ENCODE measurements at places on chromosomes 3 and 15. TPM values are rescaled to one million over a fixed set of nuclear protein-coding genes. Genes with fewer than 3 reads are reported as not detected.

Gene CIB1
- total RNA-seq = 29.6 TPM

DNA sequence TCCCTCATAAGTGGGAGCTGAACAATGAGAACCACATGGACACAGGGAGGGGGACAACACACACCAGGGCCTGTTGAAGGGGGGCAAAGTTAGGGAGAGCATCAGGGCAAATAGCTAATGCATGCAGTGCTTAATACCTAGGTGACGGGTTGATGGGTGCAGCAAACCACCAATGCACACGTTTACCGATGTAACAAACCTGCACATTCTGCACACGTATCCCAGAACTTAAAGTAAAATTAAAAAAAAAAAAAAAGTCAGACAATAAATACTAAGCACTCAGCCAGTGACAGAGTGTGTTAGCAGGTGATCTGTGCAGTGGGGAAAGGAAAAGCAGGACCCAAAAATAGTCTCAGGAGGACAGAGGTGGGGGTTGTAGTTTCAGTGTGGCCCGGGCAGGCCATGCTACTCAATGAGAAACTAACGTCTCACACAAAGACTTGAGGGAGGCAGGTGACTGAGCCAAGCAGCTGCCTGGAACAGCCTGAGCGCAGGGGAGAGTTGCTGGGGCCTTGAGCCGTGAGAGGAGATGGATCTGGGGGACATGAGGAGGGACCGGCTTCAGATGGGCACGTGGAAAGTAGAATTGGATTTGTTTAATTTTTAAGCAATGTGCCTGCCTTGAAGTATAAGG, 18.4 kb downstream of the ANKDD1A start:
- DNase-seq = no peak

Gene SPINT1
- 144 TPM for total RNA-seq

Gene ABI3BP
- 0.39 TPM for total RNA-seq

Gene PSTPIP1
- total RNA-seq = 1.3 TPM

- no peak for DNase-seq
Observed at GRCh38 chr3:123081718-123082369, 15.0 kb downstream of the PDIA5 start.

DNA sequence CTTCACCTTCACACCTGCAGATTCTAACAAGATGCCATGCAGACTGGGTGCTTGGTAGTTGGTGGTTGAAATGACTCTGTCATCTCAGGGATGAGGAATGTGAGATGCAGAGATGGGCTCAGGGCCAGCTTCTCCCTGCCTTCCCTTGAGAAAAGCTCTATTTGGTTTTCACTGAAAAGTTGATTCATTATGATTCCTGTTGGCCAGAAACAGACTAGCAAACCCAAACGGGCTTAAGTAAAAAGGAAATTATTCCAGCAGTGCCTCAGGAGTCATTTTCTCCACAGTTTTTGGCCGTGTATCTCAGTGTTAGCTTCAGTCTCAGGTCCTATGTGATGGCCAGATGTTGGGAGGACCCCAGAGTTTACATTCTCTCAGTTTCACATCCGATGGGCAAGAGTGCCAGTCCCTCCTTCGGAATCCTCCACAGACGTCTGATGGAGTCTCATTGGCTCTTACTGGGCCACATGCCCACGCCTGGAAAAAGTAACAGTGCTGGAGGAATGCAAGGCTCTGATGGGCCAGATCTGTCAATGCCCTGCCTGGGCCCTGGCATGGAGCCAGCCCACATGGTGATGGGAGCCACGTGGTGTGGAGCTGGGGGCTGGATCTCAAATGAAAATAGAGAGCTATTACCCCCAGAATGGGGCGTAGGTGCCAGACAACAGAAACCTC, 22.3 kb upstream of the SACM1L start:
- DNase-seq = no peak

DNA sequence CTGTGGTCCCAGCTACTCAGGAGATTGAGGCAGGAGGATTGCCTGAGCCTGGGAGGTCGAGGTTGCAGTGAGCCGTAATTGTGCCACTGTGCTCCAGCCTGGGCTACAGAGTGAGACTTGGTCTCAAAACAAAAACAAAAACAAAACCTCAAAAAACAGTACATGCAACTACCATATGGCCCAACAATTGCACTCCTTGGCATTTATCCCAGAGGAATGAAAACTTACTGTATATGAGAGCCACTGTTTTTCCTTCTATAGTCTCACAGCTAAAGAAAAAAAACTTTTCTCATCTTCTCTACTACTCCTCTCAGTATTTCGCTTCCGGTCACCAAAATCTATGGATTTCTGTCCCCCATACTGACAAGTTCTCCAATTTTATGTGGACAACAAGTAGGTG, 84.3 kb downstream of the FLNB start:
- DNase-seq = no peak

DNA sequence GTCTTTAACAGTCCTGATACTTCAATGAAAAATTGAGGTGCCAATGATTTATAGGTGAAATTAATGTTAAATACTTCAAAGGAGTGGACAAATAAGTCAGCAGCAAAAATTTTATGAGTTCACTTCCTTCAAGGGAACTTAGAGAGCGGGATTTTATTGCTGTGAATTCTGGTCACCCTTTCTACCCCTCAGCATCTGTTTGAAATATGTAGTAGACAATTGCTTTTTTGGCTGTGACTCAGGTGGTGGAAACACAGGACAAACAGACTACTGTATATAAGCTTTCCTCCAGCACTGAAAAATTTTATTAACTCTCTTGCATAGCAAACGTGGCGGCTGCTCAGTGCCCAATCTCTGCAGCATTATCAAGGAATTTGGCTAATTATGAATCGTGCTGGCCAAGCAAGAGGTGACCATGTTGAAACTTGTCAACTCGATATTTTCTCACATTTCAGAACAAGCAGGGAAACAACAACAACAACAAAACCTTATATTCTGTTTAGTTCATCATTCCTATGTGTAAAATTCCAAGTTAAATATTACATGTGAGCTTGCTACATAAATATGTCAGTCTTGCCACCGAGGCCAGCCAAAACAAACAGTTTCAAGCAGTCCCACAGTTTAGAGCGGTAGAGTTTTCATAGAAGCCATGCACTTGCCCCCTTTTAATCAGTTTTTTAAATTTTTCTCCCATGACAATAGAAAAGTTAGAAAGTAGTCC, 420.2 kb downstream of the FOXP1 start:
- no peak for DNase-seq

- DNase-seq = no peak
Observed at GRCh38 chr3:45884368-45885201, 1.8 kb upstream of the CCR9 start.

Gene TEX55
- total RNA-seq = not detected

Gene STIMATE
- 28.4 TPM for total RNA-seq

Gene ZMYND10
- total RNA-seq = 0.74 TPM

Gene KCNMB2
- total RNA-seq = not detected

Gene PLA2G4E
- not detected for total RNA-seq

DNA sequence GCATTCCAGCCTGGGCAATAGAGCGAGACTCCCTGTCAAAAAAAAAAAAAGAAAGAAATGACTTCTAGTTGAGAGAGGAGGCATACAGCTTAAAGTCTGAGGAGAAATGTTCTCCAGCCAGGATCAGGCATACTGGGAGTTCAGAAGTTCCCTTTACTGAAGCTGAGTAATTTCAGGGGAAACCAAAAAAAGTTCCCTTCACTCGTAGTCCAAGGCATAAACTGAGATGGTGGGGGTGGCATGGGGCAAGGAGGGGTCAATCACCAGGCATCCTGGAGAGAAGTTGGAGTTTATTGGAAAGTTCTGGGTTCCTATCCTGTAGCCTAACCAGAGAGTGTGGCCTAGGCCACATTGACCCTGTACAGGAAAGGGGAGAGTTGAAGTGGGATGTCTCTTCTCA, 5.9 kb downstream of the GPX1 start:
- DNase-seq = no peak

Gene BNC1
- not detected for total RNA-seq

Gene SLC28A1
- total RNA-seq = 0.16 TPM

GRCh38 chr3:195856410-195857084, 44.8 kb upstream of the MUC4 start:
- no peak for DNase-seq

Gene SLC30A4
- not detected for total RNA-seq

DNA sequence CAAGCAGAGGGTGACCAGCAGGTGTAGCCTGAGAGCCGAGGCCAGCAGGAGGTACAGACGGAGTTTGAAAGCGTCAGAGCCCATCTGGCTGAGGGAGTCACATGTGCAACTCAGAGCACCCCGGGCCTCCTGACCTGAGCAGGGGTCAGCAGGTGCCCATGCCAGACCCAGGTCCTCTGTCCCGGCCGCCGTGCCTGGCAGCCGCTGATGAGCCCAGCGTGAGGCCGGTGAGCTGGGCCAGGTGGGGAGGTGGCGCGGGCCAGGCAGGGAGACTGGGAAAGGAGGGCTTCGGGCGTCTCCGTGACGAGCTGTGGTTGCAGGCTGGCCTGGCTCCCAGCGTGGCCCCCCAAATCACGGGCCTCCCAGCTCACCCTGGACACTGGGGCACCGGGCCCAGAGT, 130.9 kb downstream of the CHSY1 start:
- DNase-seq = no peak

GRCh38 chr15:51251556-51251955, 86.8 kb downstream of the CYP19A1 start:
- no peak for DNase-seq

DNA sequence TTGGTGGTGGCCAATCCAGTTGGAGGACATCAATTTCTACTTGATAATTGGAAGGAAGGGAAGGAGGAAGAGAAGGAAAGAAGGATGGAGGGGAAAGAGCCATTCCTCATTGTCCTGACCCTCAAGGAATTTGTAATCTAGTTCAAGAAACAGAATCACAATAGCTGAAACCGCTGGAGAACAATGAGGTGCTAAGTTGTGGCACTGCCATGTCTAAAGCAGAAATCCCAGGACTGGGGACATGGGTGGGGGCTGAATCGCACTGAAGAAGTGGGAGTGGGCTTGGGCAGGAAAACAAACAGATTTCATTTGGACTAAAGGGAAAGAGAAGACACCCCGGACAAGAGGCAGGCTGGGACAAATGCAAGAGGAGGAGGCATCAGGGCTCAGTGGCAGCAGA, 183.6 kb downstream of the UACA start:
- no peak for DNase-seq

GRCh38 chr15:73991260-73991659, 835 bp downstream of the STOML1 start:
- DNase-seq = no peak

GRCh38 chr15:96361309-96362010, 31.0 kb downstream of the NR2F2 start:
- DNase-seq = no peak

Gene LCTL
- 3.2 TPM for total RNA-seq

Gene U2SURP
- 117 TPM for total RNA-seq

Gene GNAT1
- 0.13 TPM for total RNA-seq

- DNase-seq = no peak
Observed at GRCh38 chr3:46282696-46283095, 40.4 kb downstream of the CCR3 start.

DNA sequence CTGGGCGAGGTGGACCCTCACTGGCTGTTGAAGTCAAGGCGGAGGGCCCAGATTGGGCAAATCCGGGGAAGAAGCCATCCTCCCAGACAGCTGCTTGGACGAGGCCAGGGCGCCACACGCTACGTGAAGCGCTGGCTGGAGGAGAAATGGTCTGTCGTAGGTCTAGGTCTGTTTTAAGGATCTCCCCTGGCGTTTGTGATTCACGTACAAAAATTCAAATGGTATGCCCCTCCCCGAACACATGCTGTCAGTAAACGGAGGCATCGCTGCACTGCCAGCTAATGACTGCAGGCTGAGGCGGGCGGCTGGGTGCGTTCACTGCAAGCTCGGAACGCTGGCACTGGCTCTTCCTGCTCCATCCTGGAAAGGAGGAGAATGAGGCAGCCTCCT, 69.9 kb downstream of the EPHB3 start:
- no peak for DNase-seq

Gene VGLL4
- 43.8 TPM for total RNA-seq

Gene MEGF11
- total RNA-seq = 2.7 TPM

Gene GP9
- not detected for total RNA-seq

Measured in WTC11 (cell line).